ENCODE measurements at places on chromosomes 4 and X. TPM values are rescaled to one million over a fixed set of nuclear protein-coding genes. Genes with fewer than 3 reads are reported as not detected.

DNA sequence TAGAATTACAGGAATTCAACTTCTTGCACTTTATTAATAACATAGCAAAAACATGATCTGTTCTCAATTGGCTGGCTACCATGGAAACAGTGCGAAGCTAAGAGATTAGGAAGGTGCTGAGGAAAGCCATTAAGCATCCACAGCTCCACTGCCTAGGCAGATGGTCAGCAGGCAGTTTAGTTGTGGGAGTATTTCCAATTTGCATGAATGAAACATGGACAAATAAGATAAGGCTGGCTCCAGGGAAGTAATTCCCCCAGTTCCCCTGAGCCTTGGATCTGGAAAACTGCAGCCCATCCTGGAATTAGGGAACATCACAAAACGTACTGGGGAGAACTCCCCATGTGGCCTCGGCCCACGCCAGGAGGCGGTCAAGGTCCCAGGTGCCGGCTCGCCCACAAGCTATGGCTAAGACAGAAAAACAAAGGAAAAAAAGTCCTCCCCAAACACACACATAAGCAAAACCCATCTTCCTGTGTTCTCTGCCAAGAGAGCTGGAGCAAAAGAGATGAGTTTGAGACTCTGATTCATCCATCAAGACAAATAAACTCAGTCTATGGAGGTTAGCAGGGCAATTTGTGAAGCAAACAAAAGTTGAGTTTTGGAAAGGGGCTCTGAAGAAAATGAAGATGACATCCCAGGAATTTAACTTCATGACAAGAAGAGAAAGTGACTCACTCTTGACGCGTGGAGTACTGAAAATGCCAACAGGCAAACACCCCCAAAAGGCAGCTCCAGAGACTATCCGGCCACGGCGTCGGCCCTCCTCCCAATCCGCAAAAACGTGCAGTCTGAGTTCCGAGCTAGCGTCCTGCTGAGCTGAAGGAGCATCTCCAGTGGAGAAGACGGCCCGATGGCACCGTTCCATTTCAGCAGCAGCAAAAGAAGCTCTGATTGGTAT lies 45.1 kb downstream of the IGFBP7 start:
- no peak for DNase-seq
- H3K4me1 ChIP-seq, result no peaks in the 10 kb centered on the region
- peaks cover 1% of the 10 kb centered on the region for H3K27me3 ChIP-seq
- no peak overlapping the region for H3K27ac ChIP-seq
- no peaks in the 10 kb centered on the region for H3K36me3 ChIP-seq
- no peak overlapping the region for H3K4me3 ChIP-seq

GRCh38 chrX:148517176-148517575 lies 16.8 kb downstream of the AFF2 start:
- H3K4me3 ChIP-seq, result no peak overlapping the region
- no peak overlapping the region for H3K27ac ChIP-seq
- DNase-seq, result no peak
- no peaks in the 10 kb centered on the region for H3K27me3 ChIP-seq
- no peaks in the 10 kb centered on the region for H3K4me1 ChIP-seq

- H3K4me1 ChIP-seq, result peaks cover 4% of the 10 kb centered on the region
- no peaks in the 10 kb centered on the region for H3K36me3 ChIP-seq
- H3K27ac ChIP-seq, result no peak overlapping the region
- no peaks in the 10 kb centered on the region for H3K27me3 ChIP-seq
Measured at GRCh38 chrX:136271300-136271699, 20.1 kb upstream of the MAP7D3 start.

- no peaks in the 10 kb centered on the region for H3K36me3 ChIP-seq
- no peak for DNase-seq
- no peak overlapping the region for H3K4me3 ChIP-seq
Measured at GRCh38 chr4:166414431-166414830, 541.4 kb downstream of the TLL1 start.

DNA sequence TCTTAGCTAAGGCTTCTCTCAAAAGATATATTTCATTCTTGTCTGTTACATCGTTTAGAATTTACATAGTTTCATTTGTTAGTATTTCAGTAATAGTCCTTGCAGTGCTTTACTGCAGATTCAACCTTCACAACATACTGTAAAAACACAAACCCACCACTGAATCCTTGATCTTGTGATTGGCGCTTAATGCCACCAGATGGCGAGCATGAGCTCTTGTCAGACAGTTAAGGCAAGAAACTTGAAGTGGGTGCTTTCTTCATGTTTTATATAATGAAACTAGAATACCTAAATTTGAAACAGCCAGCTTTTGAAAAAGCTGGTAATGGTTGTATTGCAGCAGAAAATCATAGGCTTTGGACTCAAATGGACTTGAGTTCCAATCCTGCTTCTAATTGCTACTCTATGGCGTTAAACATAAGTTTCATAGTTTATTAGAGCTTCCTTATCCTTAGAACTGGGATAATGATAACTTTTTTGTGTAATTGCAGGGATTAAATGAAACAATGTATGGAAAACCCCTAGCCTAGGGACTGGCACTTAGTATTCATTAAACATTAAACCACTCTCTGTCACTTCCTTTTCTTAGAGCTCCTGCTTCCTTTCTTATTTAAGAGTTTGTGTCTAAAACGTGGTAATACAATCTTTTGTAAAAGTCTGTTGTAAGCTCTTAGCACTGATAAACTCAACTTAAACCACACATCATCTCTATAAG lies 95.1 kb downstream of the USP9X start:
- H3K27me3 ChIP-seq, result no peaks in the 10 kb centered on the region
- H3K36me3 ChIP-seq, result peaks cover 30% of the 10 kb centered on the region
- DNase-seq, result peak; percentile 11
- H3K4me3 ChIP-seq, result peak overlapping the region; percentile 11
- peaks cover 51% of the 10 kb centered on the region for H3K4me1 ChIP-seq

Gene NCAPG
- 46.3 TPM for total RNA-seq

Data from activated T-helper 1 cell treated with anti-CD3 and anti-CD28 coated beads, Interleukin-12 subunit alpha, Interleukin-12 subunit beta, Interleukin-2, Interleukin-4 antibody, amounts not matched to agents 30 ng/mL and 10 ng/mL and 1 ng/mL, durations not matched to agents 14 hours and 24 hours and 36 hours (primary cell).